Hair follicle dermal papilla cell (primary cell): ENCODE measurements at places on chromosomes 2 and 18. TPM values are rescaled to one million over a fixed set of nuclear protein-coding genes. Genes with fewer than 3 reads are reported as not detected.

Gene AOX1
- total RNA-seq = 49.7 and 81.1 TPM in 2 replicates

Gene STK17B
- 48.2 and 53.8 TPM in 2 replicates for total RNA-seq

Gene PPP4R3B
- 38.3 and 46.1 TPM in 2 replicates for total RNA-seq

Gene CD8B2
- total RNA-seq = not detected in 2 replicates

Gene SERPINB11
- not detected in 2 replicates for total RNA-seq

Gene PKP4
- 61.1 and 84.4 TPM in 2 replicates for total RNA-seq

Gene CENPA
- total RNA-seq = 0.97 and 2.2 TPM in 2 replicates

Gene CLK1
- 39.1 TPM in 2 replicates for total RNA-seq

Gene COLEC11
- total RNA-seq = 0.16 TPM in 1 of 2 replicates, not detected in the other

Gene SPP2
- total RNA-seq = not detected in 2 replicates

Gene NEU4
- total RNA-seq = not detected in 2 replicates

Gene KCNG2
- not detected in 2 replicates for total RNA-seq

Gene RBMS1
- total RNA-seq = 206 and 286 TPM in 2 replicates

Gene TEX44
- not detected in 2 replicates for total RNA-seq

Gene HRH4
- total RNA-seq = not detected in 2 replicates

Gene EDAR
- total RNA-seq = not detected in 2 replicates
